NCI-H146 (cell line): ENCODE measurements at places on chromosomes 12 and 14.

DNA sequence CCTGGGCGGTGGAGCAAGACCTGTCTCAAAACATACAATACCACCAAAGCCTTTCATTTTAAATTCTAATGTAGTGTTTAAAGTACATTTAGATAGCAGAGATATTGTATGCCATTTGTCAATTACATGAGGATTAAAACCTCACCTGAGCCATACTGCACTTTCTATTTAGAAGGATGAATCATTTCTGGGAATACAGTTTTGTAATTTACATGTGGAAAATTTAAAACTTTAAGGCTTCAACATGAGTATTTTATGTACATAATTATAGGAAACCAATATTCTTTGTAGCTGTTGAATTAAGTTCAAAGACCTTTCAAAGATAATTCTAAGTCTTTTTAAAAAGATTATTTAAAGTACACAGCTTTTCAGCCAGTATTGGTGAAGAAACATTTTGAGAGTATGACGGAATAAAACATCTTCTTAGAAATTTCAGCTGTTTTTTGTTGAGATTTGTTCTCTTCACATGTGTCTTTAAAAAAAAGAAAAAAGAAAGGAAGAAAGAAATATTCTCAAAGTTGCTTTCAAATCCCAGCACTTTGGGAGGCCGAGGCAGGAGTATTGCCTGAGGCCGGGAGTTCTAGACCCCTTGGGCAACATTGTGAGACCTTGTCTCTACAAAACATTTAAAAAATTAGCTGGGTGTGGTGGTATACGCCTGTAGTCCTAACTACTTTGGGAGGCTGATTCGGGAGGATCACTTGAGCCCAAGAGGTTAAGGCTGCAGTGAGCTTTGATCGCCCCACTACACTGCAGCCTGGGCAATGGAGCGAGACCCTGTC lies 34.5 kb upstream of the CCT2 start:
- no peak for DNase-seq

- no peak for DNase-seq
Observed at GRCh38 chr14:101737414-101738339, 23.8 kb upstream of the PPP2R5C start.

GRCh38 chr12:40240779-40241178 lies 16.0 kb downstream of the LRRK2 start:
- DNase-seq = no peak

- peak; percentile 75 for DNase-seq
Observed at GRCh38 chr12:57182918-57183575, 33.5 kb upstream of the NXPH4 start.

- no peak for DNase-seq
Observed at GRCh38 chr14:94770251-94770749, 387 bp upstream of the GSC start.

DNA sequence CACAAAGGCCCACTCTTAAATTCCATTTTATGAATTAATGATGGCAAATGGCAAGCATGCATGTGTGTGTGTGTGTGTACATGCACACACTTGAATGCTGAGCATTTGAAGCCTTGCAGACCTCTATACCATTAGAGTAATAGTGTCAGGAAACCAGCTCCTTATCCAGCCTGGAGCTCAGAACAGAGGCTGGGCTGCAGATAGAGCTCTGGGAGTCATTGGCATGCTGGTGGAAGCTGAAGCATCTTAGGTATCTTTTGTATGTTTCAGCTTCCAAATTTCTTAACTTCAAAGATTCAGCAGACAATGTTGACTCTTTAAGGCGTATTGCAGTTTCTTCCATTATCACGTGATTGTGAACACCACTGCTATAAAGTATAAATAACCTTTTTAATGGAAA lies 192.9 kb upstream of the ARHGAP5 start:
- DNase-seq = no peak

- DNase-seq = peak; percentile 49
Observed at GRCh38 chr12:48029491-48030172, 25.4 kb upstream of the COL2A1 start.

DNA sequence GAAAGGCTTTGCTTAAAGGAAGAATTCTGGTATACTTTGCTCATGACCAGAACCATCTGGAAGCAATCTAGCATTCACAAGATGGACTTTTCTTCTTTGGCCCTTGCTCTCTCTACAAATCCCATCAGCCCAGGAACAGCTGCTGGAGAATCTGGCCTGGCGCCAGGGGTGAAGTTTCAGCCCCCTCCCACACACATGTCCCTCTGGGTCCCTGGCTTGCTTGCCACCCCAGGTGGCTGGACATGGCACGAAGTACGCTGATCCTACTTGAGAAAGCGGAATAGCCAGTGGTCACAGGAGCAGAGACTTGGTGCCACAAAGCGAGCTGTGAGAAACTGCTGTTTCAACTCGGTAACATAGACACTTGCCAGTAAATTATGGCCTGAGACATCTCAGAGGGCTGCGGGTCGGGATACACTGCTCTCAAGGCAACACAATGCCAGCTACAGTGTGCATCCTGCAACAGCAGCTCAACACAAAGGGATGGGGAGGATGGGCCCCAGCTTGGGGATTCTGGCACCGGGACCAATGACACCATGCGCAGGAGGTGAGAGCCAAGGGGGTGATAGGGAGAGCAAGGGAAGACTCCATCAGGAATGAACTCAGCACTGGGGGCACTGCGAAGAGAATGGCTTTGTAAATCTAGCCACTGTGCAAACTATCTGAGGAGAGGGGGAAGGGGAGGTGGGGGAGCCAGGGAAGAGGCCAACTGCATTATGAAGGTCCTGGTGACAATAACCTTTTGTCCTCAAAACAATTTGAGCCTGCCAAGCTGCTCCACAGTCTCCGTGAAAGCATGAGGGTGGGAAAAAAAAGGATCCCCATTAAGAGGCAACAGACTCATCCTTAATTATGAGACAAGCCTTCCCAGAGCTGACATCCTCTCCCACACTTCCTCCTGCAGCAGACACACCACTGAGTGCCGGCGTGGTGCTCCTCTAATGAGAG lies 219.9 kb downstream of the PPM1H start:
- DNase-seq = no peak

- DNase-seq = peak; percentile 92
Observed at GRCh38 chr12:52956987-52957386, 8.1 kb downstream of the KRT18 start.

- no peak for DNase-seq
Observed at GRCh38 chr12:79648881-79649280, 41.9 kb downstream of the PAWR start.

DNA sequence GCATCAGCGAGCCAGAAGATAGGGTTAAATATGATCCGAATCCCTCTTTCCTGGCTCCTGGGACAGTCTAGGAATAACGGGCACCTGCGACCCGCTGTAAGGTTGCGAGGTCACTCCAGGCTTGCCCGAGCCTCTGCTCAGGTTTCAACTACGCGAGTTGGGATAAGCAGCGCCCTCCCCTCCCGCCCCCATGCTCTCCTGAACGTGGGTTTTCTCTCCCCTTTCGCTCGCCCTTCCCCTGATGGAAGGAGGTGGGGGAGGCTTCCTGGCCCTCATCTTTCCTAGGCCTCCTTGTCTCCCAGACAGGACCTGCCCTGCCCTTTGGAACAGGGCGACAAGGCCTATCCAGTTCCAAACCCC lies 753 bp upstream of the ATP5MC2 start:
- DNase-seq = peak; percentile 72

DNA sequence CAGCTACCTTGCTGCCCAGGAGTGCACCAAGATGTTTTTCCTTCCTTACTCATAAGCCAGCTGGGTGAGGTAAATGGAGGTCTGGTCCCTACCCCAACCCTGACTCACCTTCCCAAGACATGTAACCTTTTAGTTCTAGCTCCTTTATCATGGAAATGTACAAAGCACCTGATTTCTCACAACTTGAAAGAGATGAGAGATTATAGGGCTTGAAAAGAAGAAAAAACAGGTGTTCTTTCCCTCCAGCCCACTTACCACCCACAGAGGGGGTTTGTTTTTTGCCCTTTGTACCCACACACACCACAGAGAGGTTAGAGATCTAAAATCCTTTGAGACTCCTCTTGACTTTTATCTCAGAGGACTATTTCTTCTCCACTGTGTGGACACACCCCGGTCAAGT lies 21.1 kb downstream of the PLXNC1 start:
- DNase-seq = no peak

DNA sequence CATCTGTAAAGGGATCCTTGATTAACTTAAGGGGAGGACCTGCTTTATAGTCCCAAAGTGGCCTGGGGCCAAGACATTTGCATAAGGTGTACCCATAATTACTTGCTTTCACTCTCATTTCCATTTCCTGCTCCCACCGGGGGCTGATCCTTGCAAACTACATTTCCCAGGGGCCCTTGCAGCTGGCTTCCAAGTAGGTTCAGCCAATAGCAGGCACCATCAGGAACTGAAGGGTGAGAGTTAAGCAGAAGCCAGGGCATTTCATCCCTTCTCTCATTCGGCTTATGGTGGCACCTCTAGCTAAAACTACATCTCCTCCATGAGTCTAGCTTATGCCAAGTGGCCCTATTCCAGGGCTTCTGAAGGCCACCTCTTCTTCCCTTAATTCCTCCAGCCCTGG lies 88.8 kb downstream of the CCDC60 start:
- no peak for DNase-seq

- peak; percentile 25 for DNase-seq
Observed at GRCh38 chr12:16716928-16717327, 111.0 kb upstream of the LMO3 start.

GRCh38 chr12:94603434-94604365 lies 46.7 kb downstream of the TMCC3 start:
- no peak for DNase-seq
